ENCODE measurements at places on chromosomes 16 and 17.

- no peak for DNase-seq
Measured at GRCh38 chr17:65850486-65850885, 289.0 kb upstream of the AXIN2 start.

GRCh38 chr16:15398618-15399316 lies 3.2 kb downstream of the MPV17L start:
- DNase-seq, result no peak

- no peak for DNase-seq
Measured at GRCh38 chr16:66261826-66262225, 104.7 kb upstream of the CDH5 start.

DNA sequence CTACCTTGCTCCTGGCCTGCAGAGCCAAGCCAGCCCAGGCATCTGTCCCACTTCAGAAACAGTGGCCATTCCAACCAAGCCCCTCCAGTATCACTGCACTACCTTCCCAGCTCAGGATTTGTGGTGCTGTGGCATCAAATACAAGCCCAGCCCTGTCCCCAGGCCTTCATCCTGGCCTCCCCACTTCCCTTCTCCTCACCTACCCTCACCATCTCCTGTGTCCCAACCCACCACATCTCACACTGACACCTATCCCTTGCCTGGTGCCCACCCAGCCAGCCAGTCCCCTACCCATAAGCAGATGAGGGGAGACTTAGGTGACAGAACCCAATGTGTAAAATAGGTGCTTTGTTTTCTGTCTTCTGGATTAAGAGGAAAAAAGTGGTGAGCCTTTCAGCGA lies 66.0 kb upstream of the CDH5 start:
- no peak for DNase-seq

- DNase-seq, result no peak
Measured at GRCh38 chr16:79093554-79093967, 507.0 kb downstream of the MAF start.

- DNase-seq, result no peak
Measured at GRCh38 chr16:81841722-81842121, 62.6 kb downstream of the PLCG2 start.

DNA sequence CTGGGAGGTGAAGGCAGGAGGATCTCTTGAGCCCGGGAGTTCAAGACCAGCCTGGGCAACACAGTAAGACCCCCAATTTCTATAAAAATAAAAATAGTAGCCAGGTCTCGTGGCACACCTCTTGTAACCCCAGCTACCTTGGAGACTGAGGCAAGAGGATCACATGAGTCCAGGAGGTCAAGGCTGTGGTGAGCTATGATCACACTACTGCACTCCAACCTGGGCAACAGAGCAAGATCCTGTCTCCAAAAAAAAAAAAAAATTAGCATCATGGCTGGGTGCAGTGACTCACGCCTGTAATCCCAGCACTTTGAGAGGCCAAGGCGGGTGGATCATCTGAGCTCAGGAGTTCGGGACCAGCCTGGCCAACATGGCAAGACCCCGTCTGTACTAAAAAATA lies 6.7 kb upstream of the CBX2 start:
- DNase-seq, result no peak

DNA sequence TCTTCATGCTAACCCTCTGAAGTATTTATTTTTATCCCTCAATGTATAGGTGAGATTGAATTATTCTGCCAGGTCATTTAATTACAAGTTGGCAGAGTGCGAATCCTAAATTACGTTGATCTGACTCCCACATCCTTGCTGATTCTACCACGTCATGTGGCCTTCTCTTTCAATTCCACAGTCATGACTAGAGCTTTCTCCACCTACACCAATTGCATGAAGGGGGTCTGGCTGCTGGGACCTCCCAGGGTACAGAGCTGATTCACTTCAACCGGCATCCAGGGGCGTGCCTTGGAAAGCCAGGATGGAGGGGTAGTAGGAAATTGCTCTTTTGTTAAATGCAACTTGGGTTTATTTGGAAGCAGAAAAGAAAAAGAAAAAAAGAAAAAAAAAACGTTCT lies 41.1 kb upstream of the CDH13 start:
- no peak for DNase-seq

DNA sequence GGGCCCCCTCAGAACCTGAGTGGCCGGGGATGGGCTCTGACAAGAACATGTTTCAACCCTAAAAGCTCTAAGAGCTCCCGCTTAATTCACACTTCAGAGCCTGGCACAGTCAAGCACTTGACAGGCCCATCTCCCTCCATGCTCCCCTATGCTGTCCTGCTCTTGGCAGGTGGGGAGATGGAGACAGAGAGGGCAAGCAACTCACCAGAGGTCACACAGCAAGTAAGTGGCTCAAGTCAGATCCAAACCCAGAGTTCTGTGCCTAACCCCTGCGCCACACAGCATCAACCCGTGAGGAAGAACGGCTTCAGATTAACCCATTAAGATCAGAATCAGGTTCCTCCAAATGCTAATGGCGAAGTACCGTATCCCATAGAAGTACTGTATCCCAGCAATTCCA lies 36.4 kb downstream of the NECAB2 start:
- DNase-seq, result no peak

DNA sequence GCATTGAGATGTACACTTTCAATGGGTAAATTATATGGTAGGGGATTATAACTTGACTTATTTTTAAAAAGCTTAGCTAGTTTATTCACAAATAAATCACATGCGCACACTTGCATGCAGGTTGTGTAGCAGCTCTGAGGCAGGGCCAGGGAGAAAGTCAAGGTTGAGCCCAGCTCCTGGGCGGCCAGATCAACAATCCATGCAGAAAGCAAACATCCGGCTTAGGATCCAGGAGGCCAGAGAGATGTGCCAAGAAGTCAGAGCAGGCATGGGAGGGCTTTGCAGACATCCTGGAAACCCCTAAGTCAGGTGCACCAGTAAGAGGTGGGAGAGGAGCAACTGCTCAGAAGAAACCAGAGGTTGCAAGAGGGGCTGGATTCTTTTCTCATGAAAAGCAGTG lies 186.5 kb downstream of the AXIN2 start:
- DNase-seq, result no peak

GRCh38 chr17:59365383-59365981 lies 34.0 kb downstream of the YPEL2 start:
- DNase-seq, result no peak

- DNase-seq, result no peak
Measured at GRCh38 chr17:80416260-80416939, 1.4 kb downstream of the ENDOV start.

- no peak for DNase-seq
Measured at GRCh38 chr16:31273676-31274075, 13.9 kb downstream of the ITGAM start.

DNA sequence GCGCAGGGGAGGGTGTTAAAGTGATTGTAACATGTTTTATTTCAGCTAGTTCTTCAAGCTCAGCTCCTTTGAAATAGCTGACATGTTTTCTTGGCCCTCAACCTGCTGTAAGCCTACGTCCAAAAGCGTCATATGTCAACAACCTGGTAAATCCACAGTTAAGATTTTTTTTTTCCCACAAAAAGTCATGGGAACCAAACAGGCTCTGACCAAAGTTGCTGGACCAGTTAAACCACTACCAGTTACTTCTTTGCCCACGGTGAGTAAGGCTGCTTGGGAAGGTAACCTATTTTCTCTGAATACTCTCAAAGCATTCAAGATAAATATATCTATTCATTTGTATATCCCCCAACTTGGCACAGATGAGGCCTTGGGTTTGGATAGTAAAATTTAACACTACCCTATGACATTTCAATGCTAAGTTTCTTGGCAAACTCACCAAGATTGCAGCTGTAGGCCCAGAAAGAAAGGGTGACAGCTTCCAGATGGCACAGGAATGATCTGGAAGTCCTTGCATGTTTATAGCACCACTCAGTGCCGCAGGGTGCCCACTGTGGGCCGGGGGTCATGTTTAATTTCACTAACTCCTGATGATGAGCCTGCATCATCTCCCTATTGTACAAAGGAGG lies 166.2 kb downstream of the XYLT1 start:
- no peak for DNase-seq

DNA sequence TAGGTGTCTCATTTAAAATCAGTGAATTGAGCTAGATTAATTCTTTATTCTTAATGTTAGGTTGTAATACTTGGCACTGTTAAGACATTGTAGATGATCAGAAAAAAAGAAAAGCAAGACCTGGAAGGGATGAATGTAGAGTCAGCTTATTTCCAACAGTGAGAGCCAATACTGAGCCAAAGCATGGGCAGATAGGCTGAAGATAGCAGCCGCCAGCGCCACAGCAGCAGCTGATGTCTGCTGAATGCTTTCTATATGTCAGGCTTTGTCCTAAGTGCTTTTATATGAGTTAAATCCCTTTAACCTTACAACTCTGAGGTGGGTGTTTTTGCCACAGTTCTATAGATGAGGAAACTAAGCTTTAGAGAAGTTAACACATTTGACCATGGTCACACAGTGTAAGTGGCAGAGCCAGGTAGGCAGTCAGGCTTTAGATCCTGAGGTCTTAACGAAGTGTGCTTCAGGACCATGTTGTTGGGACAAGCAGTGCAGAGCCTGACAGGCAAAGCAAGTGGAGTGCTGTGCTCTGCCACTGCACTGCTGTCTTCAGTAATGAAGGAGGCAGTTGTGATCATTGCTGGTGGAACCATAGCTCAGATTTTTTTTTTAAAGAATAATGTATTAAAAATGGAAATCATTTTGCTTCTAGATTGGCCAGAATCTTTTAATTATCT lies 25.9 kb downstream of the TNRC6A start:
- no peak for DNase-seq

- no peak for DNase-seq
Measured at GRCh38 chr16:67672306-67672705, 5.7 kb downstream of the C16orf86 start.

GRCh38 chr17:52537421-52537820 lies 378.9 kb upstream of the CA10 start:
- DNase-seq, result no peak

GRCh38 chr16:74680681-74681080 lies 14.0 kb upstream of the RFWD3 start:
- no peak for DNase-seq

DNA sequence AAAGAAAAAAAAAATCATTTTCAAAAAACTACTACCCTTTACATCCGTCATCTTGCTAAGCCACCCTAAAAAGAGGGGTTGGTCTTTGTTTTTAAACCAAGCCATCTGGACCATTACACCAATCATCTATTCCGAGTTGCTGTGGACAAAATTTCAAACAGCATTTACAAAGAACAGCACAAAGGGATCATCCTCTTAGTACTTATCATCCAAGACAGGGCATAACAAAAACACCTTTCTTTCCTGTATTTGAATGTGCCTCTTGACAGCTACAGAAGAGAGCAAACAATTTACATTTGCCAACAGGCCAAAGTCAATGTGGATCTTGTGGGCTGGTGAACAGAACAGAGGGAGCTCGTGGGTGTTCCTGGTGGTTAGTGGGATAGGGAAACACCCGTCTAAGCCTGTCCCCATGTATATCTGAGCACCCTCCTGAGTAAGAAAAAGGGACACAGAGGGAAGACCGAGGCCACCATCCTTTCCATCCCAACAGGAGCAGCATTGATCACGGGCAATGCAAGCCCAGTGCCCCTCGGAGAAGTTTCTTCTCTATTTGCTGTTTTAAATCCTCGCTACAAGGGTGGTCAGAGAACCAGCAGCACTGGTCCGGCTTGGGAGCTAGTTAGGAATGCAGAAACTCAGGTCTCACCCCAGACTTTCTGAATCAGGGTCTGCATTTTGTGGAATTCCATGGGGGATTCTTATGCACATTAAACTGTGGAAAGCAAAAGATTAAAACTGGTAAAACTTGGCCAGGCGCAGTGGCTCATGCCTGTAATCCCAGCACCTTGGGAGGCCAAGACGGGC lies 1.9 kb downstream of the SLC39A11 start:
- DNase-seq, result no peak

- no peak for DNase-seq
Measured at GRCh38 chr17:72946696-72947095, 145.8 kb downstream of the SLC39A11 start.

DNA sequence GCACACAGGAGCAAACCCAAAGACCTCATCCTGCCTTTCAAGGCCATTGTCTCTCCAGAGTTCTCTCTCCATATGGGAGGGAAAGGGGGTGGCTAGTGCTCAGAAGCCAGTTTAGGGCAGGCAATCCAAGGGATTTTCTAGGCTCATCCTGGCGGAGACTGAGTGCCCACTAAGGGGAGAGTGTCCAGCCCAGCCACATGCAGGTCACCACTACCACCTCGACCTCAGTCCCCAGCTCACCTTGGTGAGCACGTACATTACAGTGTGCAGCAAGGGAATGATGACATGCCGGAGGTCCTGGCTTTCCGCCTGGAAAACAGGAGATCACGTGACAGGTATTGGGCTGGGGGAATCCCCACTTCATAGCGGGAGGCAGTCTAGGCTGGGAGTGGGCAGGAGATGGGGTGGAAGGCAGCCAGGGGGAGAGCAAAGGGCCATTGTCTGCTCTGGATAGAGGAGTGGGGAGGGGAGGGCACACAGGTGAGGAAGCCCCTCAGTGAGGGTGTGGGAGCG lies 29.9 kb downstream of the PIK3R6 start:
- no peak for DNase-seq

GRCh38 chr17:71980171-71980570 lies 140.6 kb upstream of the SOX9 start:
- DNase-seq, result peak; percentile 48

DNA sequence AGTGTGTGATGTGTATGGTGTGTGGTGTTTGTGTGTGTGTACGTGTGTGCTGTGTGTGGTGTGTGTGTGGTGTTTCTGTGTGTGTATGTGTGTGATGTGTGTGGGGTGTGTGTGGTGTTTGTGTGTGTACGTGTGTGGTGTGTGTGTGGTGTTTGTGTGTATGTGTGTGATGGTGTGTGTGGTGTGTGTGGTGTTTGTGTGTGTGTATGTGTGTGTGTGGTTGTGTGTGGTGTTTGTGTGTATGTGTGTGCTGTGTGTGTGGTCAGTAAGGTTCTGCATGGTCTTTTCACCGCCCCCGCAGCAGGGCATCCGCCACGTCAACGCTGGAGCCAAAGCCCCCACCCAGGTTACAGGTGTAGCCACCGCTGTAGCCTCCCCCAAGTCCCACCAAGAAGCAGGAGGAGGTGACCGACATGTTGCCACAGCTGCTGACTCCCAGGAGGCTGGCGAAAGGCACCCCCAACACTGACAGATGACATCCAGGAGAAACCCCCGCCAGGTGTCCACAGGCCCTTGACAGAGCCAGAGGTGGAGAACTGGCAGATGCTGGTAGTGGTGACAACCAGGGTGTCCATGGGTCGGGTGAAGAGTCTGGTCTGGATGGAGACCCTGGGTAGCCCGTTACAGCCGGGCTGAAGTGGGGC lies 9.3 kb upstream of the KRT17 start:
- DNase-seq, result no peak

DNA sequence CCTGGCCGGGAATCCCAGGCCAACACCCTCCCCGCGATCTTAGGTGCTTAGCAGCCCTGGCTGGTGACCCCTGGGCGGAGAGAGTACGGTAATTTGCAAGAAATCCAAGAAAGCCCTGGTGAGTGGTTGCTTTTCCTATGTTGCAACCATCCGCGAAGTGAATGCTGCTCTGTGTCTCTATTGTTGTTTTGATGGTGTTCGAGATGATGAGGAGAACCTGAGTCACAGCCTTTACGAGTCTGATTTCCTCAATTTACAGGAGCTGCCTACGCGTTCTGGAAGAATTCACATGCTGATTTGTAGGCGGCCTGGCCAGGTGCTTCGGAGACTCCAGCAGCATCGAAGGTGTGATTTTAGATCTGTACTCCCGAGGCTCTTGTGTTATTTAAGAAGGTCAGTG lies 63.3 kb downstream of the TMEM235 start:
- no peak for DNase-seq
